Activated CD4-positive, alpha-beta T cell treated with anti-CD3 and anti-CD28 coated beads for 36 hours (primary cell): ENCODE measurements at places on chromosomes 6 and 20.

DNA sequence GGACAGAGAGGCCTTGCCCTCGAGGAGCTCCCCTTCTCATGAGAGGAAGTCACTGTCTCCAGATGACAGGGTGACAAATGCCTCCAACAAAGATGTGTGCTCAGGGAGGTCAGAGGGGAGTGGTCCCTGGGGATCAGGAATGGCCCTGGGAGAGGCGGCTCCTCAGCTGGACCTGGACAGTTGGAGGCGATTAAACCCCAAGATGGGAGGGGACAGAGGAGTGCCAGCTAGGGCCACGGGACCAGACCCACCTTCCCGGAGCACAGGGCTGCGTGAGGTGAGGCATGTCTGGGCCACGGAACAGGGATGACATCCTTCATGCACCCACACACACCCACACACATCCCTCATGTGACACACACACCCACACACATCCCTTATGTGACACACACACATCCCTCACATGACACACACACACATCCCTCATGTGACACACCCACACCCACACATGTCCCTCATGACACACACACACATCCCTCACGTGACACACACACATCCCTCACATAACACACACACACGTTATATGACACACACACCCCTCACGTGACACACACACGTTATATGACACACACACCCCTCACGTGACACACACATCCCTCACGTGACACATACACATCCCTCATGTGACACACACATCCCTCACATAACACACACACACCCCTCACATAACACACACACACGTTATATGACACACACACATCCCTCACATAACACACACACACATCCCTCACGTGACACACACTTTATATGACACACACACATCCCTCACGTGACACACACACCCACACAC lies 57.4 kb upstream of the SLCO4A1 start:
- no peaks in the 10 kb centered on the region for H3K4me1 ChIP-seq
- H3K27ac ChIP-seq = no peak overlapping the region
- DNase-seq = no peak
- no peaks in the 10 kb centered on the region for H3K36me3 ChIP-seq

DNA sequence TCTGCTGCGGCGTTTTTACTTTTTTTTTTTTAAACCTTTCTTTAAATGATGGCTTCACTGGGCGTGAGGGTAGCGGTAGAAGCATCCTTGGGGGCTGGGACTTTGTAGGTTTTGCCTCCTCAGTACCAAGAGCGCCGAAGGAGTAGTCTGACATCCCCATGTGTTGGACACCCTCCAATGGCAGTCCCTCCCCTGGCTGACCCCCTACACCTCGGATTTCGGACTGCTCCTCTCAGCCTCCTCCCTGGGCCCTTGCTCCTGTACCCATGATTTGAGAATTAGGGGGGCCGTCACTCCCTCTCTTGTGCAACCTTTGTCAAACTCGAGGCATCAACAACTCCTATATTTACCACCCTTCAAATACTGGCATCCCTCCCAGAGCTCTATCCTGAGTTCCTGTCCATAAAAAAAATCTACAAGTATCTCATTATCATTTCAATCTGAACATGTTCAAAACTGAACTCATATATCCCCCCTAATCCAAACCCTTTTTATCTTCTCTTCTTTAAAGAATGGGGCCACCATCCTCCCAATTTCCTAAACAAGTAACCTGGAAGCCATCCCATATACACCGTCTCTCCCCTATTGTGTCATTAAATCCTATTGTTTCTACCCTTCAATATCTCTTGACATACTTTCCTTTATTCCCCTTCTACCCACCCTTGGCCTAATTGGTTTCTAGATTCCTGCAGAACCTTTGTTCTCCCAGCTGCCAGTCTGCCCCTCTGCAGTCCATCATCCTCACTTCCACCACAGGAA lies 1.2 kb upstream of the ARFGEF3 start:
- no peak overlapping the region for H3K27ac ChIP-seq
- DNase-seq = no peak
- peaks cover 59% of the 10 kb centered on the region for H3K27me3 ChIP-seq
- H3K4me1 ChIP-seq = peaks cover 13% of the 10 kb centered on the region
- no peaks in the 10 kb centered on the region for H3K36me3 ChIP-seq

DNA sequence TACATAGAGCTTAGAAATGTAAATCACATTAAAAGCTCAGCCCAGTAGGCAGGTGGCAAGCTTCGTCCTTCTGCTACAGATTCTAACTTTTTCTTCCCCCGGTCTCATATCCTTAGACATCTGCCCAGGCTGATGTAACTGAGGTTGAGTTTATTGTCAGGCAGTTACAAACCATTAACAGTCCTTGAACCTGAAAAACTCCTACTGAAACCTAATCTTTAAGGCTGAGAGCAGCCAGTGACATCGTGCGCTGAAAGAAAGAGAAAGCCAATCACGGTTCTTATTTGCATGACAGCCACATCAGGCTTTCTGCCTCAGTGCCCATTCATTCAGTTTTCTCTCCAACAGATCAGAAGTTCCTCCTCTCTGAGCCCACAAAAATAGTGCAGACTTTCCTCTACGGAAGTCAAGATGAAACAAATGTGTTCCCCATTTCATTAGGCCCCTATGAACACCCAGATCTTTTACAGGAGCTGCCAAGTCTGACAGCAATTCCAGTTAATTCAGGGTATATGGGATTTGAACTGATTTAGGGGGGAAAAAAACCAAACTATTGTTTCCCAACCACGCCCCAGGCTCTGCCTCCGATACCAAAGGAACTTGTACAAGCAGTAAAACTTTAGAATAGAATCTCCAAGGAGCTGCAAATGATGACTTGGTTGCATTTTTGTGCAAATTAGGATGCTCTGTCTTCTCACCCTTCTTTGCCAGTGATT lies at the start of gene NHSL1:
NHSL1 (minus strand) TSS at position 192 of the 716 bp plus-strand sequence. CDS start 204 bp downstream, outside the sequence.
- peaks cover 9% of the 10 kb centered on the region for H3K27me3 ChIP-seq
- no peak for DNase-seq
- no peaks in the 10 kb centered on the region for H3K36me3 ChIP-seq
- H3K4me1 ChIP-seq = peaks cover 4% of the 10 kb centered on the region
- no peak within 1 kb of the TSS for H3K27ac ChIP-seq

GRCh38 chr20:25643716-25644115 lies 19.9 kb upstream of the NANP start:
- no peak overlapping the region for H3K27ac ChIP-seq
- H3K36me3 ChIP-seq = peaks cover 16% of the 10 kb centered on the region
- no peak overlapping the region for H3K4me3 ChIP-seq

DNA sequence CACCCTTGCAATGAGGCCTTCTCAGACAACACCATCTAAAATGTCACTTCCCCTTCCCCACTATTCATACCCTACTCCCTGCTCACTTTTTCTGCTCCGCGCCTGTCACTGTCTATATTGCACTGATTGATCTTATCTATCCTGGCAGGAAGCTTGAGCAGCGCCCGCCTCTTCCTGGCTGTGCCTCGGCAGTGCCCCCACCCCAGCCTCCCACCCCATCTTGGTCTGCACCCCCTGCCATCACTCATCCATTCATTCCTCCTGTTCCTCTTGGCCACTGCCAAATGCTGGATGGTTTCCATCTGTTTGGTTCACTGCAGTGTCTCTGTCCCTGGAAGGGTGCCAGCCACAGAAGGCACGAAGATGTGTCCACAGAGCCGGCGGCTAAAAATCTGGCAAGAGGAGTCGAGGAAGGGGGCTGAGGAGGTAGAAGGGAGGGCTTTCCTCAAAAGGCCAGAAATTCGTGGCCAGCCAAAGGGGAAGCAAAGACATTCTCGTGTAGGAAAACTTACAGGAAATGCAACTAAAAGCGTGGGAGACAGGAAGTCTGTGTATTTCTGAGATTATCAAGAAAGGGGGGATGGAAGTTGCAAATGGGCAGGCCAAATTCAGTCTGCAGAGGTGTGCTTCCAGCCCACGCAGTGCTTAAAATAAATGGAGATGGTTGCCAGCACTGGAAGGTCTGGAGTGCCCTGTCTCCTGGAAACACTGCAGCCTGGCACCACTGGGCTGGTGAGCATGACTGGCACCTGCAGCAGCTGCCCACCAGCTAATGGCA lies 27.6 kb downstream of the SYNJ2 start:
- H3K4me1 ChIP-seq = peaks cover 77% of the 10 kb centered on the region
- H3K27me3 ChIP-seq = no peaks in the 10 kb centered on the region
- H3K27ac ChIP-seq = peak overlapping the region; percentile 55
- H3K4me3 ChIP-seq = peak overlapping the region; percentile 54
- peaks cover 30% of the 10 kb centered on the region for H3K36me3 ChIP-seq
- peak; percentile 59 for DNase-seq

- no peak for DNase-seq
- peaks cover 1% of the 10 kb centered on the region for H3K36me3 ChIP-seq
- H3K27ac ChIP-seq = no peak overlapping the region
- no peak overlapping the region for H3K4me3 ChIP-seq
- no peaks in the 10 kb centered on the region for H3K27me3 ChIP-seq
These were observed 72.7 kb downstream of the FOXO3 start for GRCh38 chr6:108633436-108633835.

DNA sequence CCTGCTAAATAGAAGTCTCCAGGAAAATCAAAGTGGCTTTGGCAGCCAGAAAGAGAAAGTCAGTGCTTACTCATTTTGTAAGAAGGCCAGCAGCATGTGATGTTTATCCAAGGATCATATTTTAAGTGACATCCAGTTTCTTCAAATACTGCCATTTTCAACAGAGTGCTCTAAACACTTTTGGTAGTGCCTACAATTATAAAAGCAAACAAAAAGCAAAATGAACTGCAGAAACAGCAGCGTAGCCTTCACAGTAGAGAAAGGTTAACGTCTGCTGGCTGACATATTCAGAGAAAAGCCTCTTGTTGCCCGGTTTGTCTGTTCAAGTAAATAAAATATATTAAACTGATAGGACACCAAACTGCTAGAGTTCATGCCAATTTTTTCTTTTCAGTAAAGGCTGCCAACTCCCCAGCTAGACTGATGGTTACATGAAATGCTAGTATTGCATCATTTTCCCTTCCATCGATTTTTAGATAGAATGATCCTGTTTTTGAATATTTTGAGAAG lies 705.7 kb upstream of the SLC35B3 start:
- H3K36me3 ChIP-seq = no peaks in the 10 kb centered on the region
- no peak overlapping the region for H3K4me3 ChIP-seq
- no peaks in the 10 kb centered on the region for H3K4me1 ChIP-seq
- no peak overlapping the region for H3K27ac ChIP-seq
- no peak for DNase-seq
- peaks cover 3% of the 10 kb centered on the region for H3K27me3 ChIP-seq

- peaks cover 38% of the 10 kb centered on the region for H3K36me3 ChIP-seq
- no peaks in the 10 kb centered on the region for H3K27me3 ChIP-seq
- H3K4me3 ChIP-seq = no peak overlapping the region
- H3K27ac ChIP-seq = no peak overlapping the region
These were observed 42.4 kb upstream of the PLN start for GRCh38 chr6:118505656-118506055.

- no peaks in the 10 kb centered on the region for H3K36me3 ChIP-seq
- H3K27me3 ChIP-seq = peaks cover 48% of the 10 kb centered on the region
- DNase-seq = no peak
- peaks cover 5% of the 10 kb centered on the region for H3K4me1 ChIP-seq
These were observed 1.3 kb upstream of the DOK5 start for GRCh38 chr20:54474046-54474445.

GRCh38 chr6:47319382-47319781 lies 9.7 kb upstream of the TNFRSF21 start:
- no peak for DNase-seq
- H3K27me3 ChIP-seq = peaks cover 31% of the 10 kb centered on the region
- peaks cover 5% of the 10 kb centered on the region for H3K4me1 ChIP-seq
- H3K4me3 ChIP-seq = no peak overlapping the region
- H3K36me3 ChIP-seq = no peaks in the 10 kb centered on the region
- no peak overlapping the region for H3K27ac ChIP-seq

GRCh38 chr6:81638366-81638765 lies 114.1 kb downstream of the TENT5A start:
- H3K4me1 ChIP-seq = no peaks in the 10 kb centered on the region
- H3K27ac ChIP-seq = no peak overlapping the region

GRCh38 chr6:118896339-118897136 lies 2.6 kb downstream of the ASF1A start:
- H3K27me3 ChIP-seq = no peaks in the 10 kb centered on the region
- peaks cover 58% of the 10 kb centered on the region for H3K4me1 ChIP-seq
- H3K36me3 ChIP-seq = peaks cover 31% of the 10 kb centered on the region
- no peak for DNase-seq
- H3K4me3 ChIP-seq = peak overlapping the region; percentile 84

GRCh38 chr6:154705471-154706113 lies 27.6 kb upstream of the SCAF8 start:
- no peak for DNase-seq
- H3K4me3 ChIP-seq = no peak overlapping the region
- no peak overlapping the region for H3K27ac ChIP-seq
- peaks cover 9% of the 10 kb centered on the region for H3K27me3 ChIP-seq
- H3K4me1 ChIP-seq = no peaks in the 10 kb centered on the region
- H3K36me3 ChIP-seq = no peaks in the 10 kb centered on the region
